ENCODE measurements at places on chromosomes 5 and 9.
A peak's percentile ranks its signal among the peaks of the same experiment; 100 is the strongest.

- DNase-seq, result no peak
These were observed 1167.6 kb downstream of the CDH12 start for GRCh38 chr5:21685522-21685921.

DNA sequence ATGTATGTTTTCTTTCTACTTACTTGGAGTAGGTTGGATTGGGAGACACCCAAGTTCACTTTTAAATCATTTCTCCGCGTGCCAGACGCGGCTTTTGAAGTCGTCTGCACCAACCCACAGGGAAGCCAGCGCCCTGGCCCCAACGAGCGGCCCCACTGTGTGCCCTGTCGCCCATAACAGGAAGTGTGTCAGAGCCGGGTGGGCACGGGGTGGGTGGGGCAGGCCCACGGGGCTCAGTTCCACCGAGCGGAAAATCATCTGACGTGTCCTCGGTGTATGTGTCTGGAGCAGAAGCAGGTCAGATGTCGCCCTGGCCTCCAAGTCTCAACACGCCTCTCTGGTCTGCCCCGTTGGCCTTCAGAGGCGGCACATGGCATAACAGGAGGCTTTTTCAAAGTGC, 22.7 kb upstream of the SMIM23 start:
- DNase-seq, result no peak

DNA sequence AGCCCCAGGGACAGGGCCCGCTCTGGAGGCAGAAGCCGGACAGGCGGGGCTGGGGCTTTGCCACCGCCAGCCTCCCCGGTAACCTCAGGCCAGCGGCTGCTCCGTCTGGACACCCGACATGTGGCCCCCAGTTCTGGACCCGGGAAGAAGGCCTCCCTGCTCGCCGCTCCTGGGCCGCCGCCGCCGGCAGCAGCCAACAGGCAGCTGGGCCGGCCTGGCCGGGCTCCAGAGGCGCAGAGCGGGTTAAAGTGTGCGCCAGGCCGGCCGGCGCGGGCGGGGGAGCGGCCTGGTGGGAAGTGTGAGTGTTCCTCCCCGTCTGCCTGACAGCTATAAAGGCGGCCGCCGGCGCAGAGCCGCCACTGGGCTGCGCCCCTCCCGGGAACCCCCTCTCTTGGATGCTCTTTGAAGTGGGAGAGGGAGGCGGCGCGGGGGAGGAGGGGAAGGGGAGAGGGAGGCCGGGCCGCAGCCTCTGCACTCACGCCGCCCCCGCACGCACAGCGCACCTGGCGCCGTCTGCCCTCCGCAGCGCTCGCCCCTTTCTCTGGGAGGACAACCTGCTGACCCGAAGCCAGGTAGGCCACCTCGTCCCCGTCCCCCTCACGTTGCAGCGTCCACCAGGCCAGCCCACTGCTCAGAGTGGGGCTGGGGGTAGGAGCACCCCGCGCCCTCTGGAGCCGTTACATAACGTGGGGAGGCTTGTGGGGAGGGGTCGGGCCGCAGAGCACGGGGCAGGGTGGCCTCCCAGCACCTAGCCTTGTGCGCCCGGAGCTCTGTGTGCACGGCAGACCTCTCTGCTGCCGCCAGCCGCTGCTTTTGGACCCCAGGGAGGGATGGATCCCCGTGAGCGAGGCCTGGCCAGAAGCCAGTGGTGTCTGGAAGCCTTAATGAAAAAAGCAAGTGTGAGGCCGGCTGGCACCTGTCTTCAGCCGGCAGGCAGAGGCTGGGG, at the start of gene ADAMTSL2:
Gene ADAMTSL2 (plus strand): TSS at position 359 of the 946 bp plus-strand sequence. CDS start 2,009 bp downstream, outside the sequence.
- no peak for DNase-seq

DNA sequence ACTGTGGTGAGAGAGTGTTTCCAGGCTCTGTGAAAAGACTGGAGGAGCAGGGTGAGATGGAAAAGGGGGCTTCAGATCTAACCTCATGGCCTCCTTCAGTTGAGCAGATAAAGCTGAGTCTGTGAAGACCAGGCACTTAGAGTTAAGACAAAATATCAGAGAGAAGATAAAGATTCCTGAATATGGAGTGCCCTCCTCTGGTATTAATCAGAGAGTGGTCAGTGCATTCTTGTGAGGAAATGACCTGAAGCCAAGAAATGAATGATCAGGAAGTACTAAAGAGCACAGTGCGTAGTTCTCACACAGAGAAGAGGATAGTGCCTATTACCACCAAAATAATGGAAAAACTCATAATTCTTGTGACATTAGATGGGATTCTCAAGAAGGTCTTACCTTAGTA, 1417.0 kb upstream of the ACO1 start:
- no peak for DNase-seq

DNA sequence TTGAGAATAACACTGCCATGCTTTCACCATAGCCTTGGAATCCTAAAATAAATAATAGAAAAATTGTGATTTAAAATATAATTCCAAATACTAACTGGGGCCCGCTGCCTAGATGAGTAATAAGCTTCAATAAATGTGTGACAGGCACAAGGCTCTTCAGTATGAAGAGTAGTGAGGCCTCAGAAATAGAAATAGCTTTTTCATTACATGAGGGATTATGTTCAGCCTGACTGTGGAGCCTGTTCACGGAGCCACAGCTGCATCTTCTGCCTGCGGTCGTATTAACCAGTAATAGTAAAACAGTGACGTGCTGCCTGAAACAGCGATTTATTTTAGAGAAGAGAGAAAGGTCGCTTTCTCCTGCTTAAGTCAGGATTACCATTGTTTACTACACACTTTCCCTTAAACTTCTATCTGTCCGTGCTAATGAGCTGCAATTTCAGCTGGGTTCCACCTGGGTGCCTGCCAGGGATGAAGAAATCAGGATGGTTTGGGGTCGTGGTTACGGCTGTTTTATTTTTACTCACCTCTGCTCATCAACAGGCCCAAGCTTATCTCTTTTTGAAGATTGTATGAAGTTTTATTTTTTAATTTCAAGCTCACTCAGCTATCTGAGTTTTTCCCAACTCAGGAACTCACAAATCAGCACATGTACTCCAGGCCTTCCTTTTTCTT, 284.9 kb upstream of the WWC1 start:
- DNase-seq, result no peak

- DNase-seq, result no peak
These were observed 222.6 kb downstream of the EBF1 start for GRCh38 chr5:158877124-158877581.

- no peak for DNase-seq
These were observed 580.2 kb downstream of the EBF1 start for GRCh38 chr5:158519433-158520021.

DNA sequence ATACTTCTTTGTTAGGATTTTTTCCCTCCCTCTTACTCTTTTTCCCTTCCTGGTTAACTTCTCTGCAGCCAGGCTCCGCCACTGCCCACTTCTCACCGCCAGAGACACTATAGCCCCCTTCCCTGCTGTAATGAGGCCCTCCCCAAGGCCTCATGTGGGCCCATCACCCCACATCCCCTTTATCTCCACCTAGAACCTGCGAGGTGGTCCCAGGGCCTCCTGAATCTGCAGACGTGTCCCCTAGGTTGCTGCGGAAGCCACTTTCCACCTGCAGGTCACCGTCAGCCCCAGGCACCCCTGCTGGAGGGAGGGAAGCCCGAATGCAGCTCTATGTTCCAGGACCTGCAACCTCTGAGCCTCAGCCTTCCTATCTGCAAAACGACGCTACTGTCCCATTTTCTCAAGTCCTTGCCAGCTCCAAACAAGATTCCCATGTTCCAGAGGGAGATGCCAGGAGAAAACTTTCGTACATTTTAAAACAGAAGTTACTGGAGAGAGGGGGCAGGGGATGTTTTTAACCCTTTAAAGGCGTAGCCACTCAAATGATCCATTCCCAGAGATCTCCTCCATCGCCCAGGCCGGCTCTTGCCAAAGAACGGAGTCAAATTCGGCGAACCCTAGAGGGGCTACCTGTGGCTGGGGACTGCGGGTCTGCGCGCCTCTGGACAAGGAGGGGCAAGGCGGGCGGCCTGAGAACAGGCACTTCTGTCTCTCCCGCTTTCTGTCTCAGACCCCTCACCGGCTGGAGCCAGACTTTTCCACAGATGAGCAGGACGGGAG, 929 bp downstream of the SH3PXD2B start:
- DNase-seq, result no peak

GRCh38 chr5:177116631-177117373, 16.8 kb upstream of the NSD1 start:
- DNase-seq, result peak; percentile 72

DNA sequence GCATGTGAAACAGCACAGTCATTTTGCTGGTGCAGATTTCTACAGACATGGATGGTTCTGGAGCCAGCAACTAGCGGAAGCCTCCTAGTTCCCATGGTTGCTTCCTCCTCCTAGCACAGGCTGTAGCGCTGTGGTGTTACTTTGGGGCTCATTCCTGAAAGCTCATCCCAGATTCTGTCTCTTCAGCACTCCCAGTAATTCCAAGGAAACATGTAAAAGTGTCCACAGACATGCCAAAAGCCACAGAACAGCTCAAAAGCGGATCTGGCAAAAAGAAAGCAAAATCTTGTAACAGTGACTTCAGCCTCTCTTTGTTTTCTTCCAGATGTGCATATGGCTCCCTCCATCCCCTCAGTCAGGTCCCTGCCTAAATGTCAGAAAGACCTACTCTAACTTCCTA, 144.1 kb downstream of the CEP120 start:
- no peak for DNase-seq

DNA sequence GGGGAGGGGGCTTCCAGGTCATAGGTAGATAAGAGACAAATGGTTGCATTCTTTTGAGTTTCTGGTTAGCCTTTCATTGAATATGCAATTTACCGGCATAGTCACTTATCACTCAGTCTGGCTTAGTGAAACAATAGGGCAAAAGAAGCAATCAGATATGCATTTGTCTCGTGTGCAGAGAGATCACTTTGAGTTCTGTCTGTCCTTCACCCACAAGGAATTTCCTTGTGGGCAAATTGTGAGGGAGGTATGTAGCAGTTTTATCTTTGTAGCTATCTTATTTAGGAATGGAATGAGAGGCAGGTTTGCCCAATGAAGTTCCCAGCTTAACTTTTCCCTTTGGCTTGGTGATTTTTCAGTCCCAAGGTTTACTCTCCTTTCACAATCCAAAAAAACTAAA, 116.1 kb downstream of the TUSC1 start:
- no peak for DNase-seq

GRCh38 chr9:71326360-71326759, 204.9 kb upstream of the TRPM3 start:
- no peak for DNase-seq

- DNase-seq, result no peak
These were observed 209.6 kb upstream of the CDH10 start for GRCh38 chr5:24854350-24854749.

DNA sequence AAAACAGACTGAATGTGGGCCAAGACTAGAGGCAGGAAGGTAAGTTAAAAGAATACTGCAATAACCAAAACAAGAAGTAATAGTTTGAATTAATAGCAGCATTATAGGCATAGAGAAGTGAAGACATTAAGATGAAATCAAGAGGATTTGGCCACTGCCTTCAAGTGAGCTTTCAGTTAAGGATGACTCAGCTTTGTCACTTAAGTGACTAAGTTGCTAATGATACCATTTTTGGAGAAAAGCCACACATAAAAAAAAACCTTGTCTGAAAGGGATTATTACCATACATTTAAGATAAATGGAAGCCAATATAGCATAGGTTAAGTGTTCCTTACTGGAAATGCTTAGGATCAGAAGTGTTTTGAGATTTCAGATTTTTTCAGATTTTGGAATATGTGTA, 57.0 kb downstream of the ECPAS start:
- DNase-seq, result no peak

GRCh38 chr9:97526895-97527575, 25.6 kb downstream of the TMOD1 start:
- no peak for DNase-seq

- no peak for DNase-seq
These were observed 1.6 kb downstream of the SKP1 start for GRCh38 chr5:134174841-134175839.

GRCh38 chr5:17088051-17088450, 129.4 kb upstream of the BASP1 start:
- DNase-seq, result no peak

DNA sequence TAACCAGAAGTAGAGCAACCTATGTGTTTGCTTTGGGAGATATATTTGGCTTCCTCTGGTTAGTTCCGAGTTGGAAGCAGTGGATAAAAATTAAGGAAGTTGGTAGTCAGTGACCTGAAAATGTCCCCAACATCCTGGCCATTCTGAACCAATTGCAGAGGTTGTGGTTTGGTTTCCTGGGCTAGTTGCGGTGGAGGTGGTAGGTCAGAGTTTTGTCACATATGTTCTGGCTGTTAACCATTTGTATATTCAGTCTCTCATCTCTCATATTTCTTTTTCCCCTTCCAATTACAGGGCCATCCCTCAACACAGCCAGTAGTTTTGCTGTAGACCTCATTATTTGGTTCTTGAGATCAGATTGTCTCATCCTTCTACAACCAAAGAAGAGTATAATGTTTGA, 1026.9 kb downstream of the PTPRD start:
- DNase-seq, result no peak

- DNase-seq, result no peak
These were observed 371.8 kb upstream of the PTGER4 start for GRCh38 chr5:40307920-40308319.

DNA sequence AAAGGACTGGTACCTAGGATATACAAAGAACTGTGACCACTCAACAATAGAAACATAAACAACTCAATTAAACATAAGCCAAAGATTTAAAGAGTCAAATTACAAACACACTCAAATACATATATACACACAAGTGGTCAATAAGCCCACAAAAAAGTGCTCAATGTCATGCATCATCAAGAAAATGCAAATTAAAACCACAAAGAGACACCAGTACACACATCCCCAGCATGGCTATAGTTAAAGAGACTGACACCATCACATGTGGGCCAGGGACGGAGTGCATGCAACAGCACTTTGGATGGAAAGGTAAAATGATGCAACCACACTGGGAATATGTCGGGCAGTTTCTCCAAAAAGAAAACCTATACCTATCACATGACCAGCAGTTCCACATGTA, 89.7 kb downstream of the CAAP1 start:
- DNase-seq, result no peak

GRCh38 chr9:112032009-112032408, 135.4 kb downstream of the UGCG start:
- DNase-seq, result no peak

- DNase-seq, result no peak
These were observed 72.7 kb downstream of the PHAX start for GRCh38 chr5:126673477-126673876.

DNA sequence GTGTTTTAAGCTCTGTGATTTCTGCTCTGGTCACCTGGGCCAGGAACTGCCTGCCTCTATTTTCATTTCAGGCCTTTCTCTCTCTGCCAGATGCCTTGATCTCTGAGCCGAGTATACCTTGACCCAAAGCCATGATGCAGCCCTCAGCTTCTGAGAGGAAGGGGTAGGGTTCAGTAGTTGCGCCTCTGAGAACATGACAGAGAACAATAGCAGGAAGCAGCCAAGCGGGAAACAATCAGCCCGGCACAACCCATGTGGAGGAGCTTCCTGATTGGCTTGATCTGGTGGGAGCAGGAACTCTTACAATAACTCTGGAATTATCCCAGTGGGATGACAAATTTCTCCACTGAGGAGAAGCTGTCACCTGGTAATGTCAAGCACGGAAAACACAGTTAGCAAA, 127.4 kb downstream of the PALM2AKAP2 start:
- no peak for DNase-seq

DNA sequence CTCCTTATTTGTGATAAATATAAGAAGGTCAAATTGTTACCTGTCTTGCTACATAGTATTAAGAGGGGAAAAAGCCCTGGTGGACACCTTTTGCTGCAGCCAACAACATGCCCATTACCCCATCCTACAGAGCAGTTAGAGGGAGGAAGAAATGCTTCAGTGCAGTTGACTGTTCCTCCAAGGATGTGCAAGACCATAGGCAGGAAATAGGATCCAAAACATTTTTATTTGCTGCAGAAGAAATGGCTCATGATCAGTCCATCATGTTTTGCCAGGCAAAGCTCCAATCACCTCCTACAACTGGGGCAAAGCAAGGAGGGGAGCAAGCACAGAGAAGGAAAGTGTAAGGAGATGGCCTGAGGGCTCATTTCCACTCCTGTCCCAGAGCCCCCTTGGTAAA, 399.1 kb upstream of the PIK3R1 start:
- no peak for DNase-seq
